Hindlimb muscle (tissue), 1 donor: ENCODE measurements at places on chromosomes 1 and 21. TPM values are rescaled to one million over a fixed set of nuclear protein-coding genes. Genes with fewer than 3 reads are reported as not detected.

PODN gene
- 8.5 TPM for polyA plus RNA-seq

RIMKLA gene
- polyA plus RNA-seq: 1.1 TPM

FAM151A gene
- 0.85 TPM for polyA plus RNA-seq

KLHDC9 gene
- polyA plus RNA-seq: 0.86 TPM

DMBX1 gene
- polyA plus RNA-seq: not detected

HMCN1 gene
- polyA plus RNA-seq: 3.9 TPM

NTMT2 gene
- 10.6 TPM for polyA plus RNA-seq

CYP2J2 gene
- 93.5 TPM for polyA plus RNA-seq

APH1A gene
- polyA plus RNA-seq: 112 TPM

HAO2 gene
- not detected for polyA plus RNA-seq

SPRR4 gene
- polyA plus RNA-seq: not detected

ANKRD35 gene
- polyA plus RNA-seq: 2.7 TPM

FHAD1 gene
- polyA plus RNA-seq: 2.1 TPM

ITLN2 gene
- not detected for polyA plus RNA-seq

CYB561D1 gene
- polyA plus RNA-seq: 11.5 TPM

FMOD gene
- polyA plus RNA-seq: 54.8 TPM

CCDC30 gene
- polyA plus RNA-seq: 2.5 TPM

IFI44L gene
- polyA plus RNA-seq: 1.7 TPM

ANGPTL1 gene
- polyA plus RNA-seq: 42.8 TPM

CFHR2 gene
- not detected for polyA plus RNA-seq

EPHA10 gene
- polyA plus RNA-seq: not detected

SAMSN1 gene
- polyA plus RNA-seq: 2.9 TPM

FCRL4 gene
- not detected for polyA plus RNA-seq

ESPN gene
- polyA plus RNA-seq: 1.5 TPM

OR14K1 gene
- not detected for polyA plus RNA-seq

NBPF4 gene
- polyA plus RNA-seq: not detected

FCRL2 gene
- not detected for polyA plus RNA-seq

RNU1-2 gene
- polyA plus RNA-seq: not detected

ANKRD65 gene
- 24.7 TPM for polyA plus RNA-seq

ZNF683 gene
- not detected for polyA plus RNA-seq

BLACAT1 gene
- polyA plus RNA-seq: not detected

CNIH3 gene
- polyA plus RNA-seq: 1.2 TPM

VWA1 gene
- 72.5 TPM for polyA plus RNA-seq

GFI1 gene
- 0.28 TPM for polyA plus RNA-seq

HES3 gene
- polyA plus RNA-seq: not detected

SPAG17 gene
- 1.7 TPM for polyA plus RNA-seq

CFAP107 gene
- 0.09 TPM for polyA plus RNA-seq

KRTAP27-1 gene
- not detected for polyA plus RNA-seq

INKA2 gene
- polyA plus RNA-seq: 59.2 TPM
